HFFc6 (cell line): ENCODE measurements at places on chromosomes 3 and 15. TPM values are rescaled to one million over a fixed set of nuclear protein-coding genes. Genes with fewer than 3 reads are reported as not detected.

- peak overlapping the region; percentile 3; the same call in 1 of the 2 replicates for H3K27ac ChIP-seq
- peaks cover 27% of the 10 kb centered on the region for H3K4me1 ChIP-seq
Measured at GRCh38 chr15:42239528-42240182, 31.6 kb upstream of the VPS39 start.

DNA sequence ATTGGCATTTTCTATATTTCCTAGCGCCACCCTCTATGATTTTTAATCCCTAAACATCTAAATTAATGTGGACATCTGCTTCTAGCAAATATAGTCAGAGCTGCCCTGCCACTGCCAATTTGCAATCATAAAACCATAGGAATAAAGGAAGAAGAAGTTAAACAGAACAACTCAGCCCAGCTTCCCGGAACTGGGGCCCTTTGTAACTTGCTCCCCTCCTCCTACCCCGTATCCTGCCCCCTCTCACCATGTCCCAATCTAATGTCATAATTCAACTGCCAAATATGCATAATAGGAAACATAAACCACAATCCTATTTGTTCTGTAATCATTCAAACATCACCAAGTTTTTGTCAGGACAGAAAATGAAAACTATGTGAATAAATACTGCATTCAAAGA is 74.4 kb upstream of the ACP3 start:
- H3K4me3 ChIP-seq = no peak overlapping the region
- no peaks in the 10 kb centered on the region for H3K4me1 ChIP-seq
- no peak overlapping the region for H3K27ac ChIP-seq
- H3K36me3 ChIP-seq = no peaks in the 10 kb centered on the region

DNA sequence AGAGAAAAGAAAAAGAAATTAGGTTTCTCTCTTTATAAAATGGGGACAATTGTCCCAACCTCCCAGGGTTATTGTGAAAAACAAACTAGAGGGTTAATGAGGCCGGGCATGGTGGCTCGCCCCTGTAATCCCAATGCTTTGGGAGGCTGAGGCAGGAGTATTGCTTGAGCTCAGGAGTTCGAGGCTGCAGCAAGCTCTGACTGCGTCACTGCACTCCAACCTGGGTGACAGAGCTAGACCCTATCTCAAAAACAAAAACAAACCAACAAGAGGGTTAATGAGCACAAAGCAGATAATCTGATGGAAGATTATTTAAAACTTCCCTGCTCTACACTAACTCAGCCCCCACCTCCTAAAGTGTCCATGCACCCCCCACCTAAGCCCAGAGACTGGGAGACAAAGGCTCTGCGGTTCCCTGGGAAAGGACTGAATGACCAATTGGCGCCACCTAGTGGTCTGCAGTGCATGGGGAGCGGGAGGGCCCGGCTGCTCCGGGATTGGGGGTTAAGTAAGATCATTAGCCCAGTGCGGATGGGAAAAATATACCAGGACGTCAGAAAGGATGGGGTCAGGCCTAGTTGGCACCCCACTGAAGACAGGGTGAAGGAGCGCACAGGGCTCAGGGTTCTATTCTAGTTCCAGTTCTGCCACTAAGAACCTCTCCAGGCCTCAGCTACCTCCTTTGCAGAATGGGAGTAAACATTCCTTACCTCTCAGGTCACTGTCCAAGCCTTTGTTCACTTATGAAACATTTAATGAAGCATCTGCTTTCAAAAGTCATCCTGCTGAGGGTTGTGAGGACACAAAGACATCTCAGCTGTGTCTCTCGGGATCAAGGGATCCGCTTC is 15.6 kb downstream of the PIF1 start:
- peak; percentile 45 for DNase-seq
- H3K36me3 ChIP-seq = no peaks in the 10 kb centered on the region
- H3K4me1 ChIP-seq = peaks cover 9% of the 10 kb centered on the region
- no peak overlapping the region; the same call in 1 of the 2 replicates for H3K27ac ChIP-seq

GRCh38 chr3:143668924-143669790 is 179.1 kb downstream of the SLC9A9 start:
- H3K27ac ChIP-seq = no peak overlapping the region
- H3K36me3 ChIP-seq = no peaks in the 10 kb centered on the region
- H3K27me3 ChIP-seq = peaks cover 1% of the 10 kb centered on the region
- peaks cover 3% of the 10 kb centered on the region for H3K4me1 ChIP-seq
- no peak for DNase-seq
- H3K4me3 ChIP-seq = no peak overlapping the region

DNA sequence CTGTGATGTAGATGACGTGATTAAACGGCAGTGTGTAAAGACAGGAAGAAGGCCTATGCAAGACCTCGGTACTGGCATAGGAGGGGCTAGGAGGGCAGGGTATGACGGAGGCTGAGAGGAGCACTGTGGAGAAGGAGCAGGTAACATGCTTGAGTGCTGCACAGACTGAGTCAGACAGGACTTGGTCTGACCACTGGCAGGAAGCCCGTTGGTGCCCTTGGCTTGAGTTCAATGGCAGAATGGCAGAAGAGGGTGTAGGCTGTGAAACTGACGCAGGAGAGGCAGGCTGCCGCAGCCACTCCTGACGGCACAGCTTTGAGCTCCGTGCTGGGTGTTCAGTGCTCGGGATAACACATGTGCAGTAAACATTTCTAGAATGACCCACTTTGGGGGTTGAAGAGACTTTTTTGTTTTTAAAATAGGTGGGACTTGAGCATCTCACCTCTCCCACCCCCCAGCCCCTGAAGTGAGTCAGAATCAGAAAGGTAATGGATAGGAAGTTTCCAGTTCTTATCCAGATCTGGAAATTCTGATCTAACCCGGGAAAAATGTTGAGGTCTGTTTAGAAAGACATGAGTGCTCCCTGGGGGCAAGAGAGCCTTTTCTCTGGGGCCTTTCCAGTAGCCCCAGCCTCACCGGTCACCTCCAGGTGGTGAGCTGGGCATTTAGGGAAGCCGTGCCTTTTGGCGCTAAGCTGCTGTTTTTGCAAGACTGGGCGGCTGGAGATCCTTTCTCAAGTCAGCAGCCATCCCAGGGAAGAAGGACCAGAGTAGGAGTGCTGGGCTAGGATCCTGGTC is 126.4 kb downstream of the RPLP1 start:
- H3K27me3 ChIP-seq = peaks cover 29% of the 10 kb centered on the region
- H3K27ac ChIP-seq = no peak overlapping the region
- DNase-seq = no peak
- H3K4me3 ChIP-seq = no peak overlapping the region
- H3K36me3 ChIP-seq = no peaks in the 10 kb centered on the region
- peaks cover 2% of the 10 kb centered on the region; the same call in 1 of the 2 replicates for H3K4me1 ChIP-seq

DNA sequence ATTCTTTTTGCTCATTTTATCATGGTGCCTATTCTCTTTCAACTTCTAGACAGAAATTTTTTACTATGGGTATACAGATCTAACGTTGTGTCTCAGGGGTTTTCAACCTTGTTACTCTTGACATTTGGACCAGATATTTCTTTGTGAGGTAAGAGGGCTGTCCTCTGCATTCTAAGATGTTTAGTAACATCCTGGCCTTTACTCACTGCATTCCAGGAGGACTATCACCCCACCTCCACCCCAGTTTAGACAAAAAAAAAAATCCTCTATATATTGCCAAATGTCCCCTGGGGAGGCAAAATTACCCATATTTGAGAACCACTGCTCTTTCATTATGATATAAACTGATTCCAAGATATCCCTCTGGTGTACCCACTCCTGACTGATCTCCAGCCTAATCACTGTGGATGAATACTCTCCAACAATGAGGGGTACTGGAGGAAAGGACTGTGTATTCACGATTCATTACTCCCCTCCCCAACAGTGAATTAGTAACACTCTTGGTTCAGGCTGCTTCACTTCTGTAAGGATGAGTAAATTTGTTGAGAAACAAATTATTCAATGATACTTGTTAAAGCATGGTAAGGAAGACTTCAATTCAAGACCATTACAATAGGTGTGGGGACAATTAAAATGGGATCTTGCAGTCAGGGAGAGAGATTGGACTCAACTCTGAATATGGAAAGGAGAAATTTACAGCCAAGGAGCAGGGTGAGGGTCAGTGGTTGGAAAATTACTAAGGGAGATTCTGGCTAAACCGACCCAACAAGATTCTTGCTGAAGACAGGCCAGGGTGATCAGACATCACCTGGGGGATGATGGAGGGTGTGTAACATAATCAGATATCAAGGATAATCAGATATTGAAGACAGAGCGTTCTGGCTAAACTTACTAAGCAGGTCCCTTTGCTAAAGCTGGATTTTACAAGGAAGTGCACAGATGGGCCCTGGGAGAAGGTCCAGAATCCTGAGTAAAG is 123.8 kb upstream of the DAZL start:
- peaks cover 38% of the 10 kb centered on the region for H3K36me3 ChIP-seq
- no peaks in the 10 kb centered on the region; the same call in none of the 2 replicates for H3K27me3 ChIP-seq
- peak overlapping the region; percentile 60 for H3K4me3 ChIP-seq
- DNase-seq = peak; percentile 61
- H3K27ac ChIP-seq = peak overlapping the region; percentile 89

GRCh38 chr3:66437341-66437929 is 63.4 kb downstream of the LRIG1 start:
- no peak for DNase-seq
- peaks cover 25% of the 10 kb centered on the region for H3K4me1 ChIP-seq
- no peak overlapping the region for H3K4me3 ChIP-seq
- H3K27ac ChIP-seq = no peak overlapping the region
- H3K36me3 ChIP-seq = no peaks in the 10 kb centered on the region

GRCh38 chr3:184426691-184427141 is 46.9 kb downstream of the CHRD start:
- no peak overlapping the region for H3K27ac ChIP-seq
- DNase-seq = no peak
- H3K36me3 ChIP-seq = no peaks in the 10 kb centered on the region
- H3K27me3 ChIP-seq = peaks cover 18% of the 10 kb centered on the region
- H3K4me1 ChIP-seq = peaks cover 11% of the 10 kb centered on the region

DNA sequence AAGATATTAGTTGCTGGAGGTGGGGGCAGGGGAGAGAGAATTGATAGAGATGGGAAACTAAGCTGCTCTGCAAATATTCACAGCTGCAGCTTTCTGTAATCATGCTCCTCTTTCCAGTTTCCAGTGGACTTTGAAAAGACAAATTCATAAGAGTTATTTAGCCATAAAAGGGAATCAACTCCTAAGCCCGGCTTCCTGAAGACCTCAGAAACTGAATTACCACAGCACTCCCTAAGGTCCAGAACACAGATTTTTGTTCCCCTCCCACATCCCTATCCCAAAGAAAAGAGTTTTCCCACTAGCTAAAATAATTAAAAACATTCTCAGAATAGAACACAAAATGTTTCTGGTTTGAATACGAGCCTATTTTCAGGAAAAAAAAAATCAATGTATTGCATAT is 871.8 kb upstream of the NR2F2 start:
- peaks cover 11% of the 10 kb centered on the region; the same call in 1 of the 2 replicates for H3K4me1 ChIP-seq
- no peak overlapping the region for H3K27ac ChIP-seq
- H3K36me3 ChIP-seq = no peaks in the 10 kb centered on the region
- no peak overlapping the region for H3K4me3 ChIP-seq
- 0 out of 2 replicates have a peak, but pooled peaks cover 2% of the 10 kb centered on the region for H3K27me3 ChIP-seq

GRCh38 chr3:59046839-59047238 is 3.0 kb downstream of the CFAP20DC start:
- no peak for DNase-seq
- H3K27me3 ChIP-seq = no peaks in the 10 kb centered on the region; the same call in 1 of the 2 replicates
- H3K4me1 ChIP-seq = peaks cover 16% of the 10 kb centered on the region
- no peak overlapping the region for H3K27ac ChIP-seq
- H3K36me3 ChIP-seq = no peaks in the 10 kb centered on the region

DNA sequence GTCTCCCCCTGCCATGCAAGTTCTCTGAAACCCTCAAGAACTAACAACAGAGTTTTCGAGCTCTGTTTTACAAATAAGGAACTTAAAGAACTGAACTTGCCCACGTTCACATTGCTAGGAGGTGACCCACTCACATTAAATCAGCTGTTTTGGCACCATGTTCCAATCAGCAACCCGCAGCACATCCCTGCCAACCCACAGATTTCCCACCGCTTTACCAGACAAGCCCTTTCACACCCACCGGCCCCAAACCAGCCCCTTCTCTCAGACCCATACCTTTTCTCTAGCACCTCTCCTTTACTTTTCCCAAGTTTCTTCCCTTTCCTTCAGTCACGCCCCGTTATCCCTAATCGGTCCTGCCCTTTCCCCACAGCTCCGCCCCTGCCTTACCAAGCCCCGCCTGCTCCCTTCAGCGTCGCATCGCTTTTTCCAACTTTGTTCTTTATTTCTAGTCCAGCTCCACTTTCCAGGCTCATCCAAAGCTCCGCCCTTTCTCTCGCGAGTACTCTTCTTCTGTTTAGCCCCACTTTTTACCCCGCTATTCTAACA is 804 bp upstream of the BRPF1 start:
- peaks cover 44% of the 10 kb centered on the region for H3K4me1 ChIP-seq
- peak overlapping the region; percentile 98 for H3K27ac ChIP-seq
- H3K27me3 ChIP-seq = peaks cover 3% of the 10 kb centered on the region; the same call in 1 of the 2 replicates
- H3K36me3 ChIP-seq = no peaks in the 10 kb centered on the region
- no peak for DNase-seq

DNA sequence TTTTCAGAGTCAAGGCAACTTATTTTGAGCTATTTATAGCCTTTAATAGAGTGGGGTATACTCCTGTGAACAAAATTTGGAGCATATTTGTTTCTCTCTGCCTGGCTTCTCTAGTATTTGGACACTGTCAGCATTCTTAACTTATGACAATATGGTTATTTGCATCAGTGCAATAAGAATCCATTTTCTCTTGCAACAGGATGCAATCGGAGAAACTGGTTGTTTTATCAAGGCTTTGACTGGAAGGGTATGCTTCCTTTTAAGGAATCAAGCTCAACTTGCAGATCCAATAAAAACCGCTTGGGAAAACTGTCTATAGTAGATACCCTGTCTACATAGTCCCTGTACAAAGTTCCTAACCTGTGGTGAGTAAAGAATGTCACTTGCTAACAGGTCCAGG is 106.7 kb downstream of the DPH6 start:
- peaks cover 48% of the 10 kb centered on the region for H3K4me1 ChIP-seq
- DNase-seq = peak; percentile 60
- no peaks in the 10 kb centered on the region for H3K27me3 ChIP-seq
- H3K36me3 ChIP-seq = peaks cover 21% of the 10 kb centered on the region; the same call in 1 of the 2 replicates

GRCh38 chr15:37135225-37135624 is 34.9 kb upstream of the MEIS2 start:
- no peaks in the 10 kb centered on the region for H3K36me3 ChIP-seq
- DNase-seq = no peak
- H3K4me3 ChIP-seq = no peak overlapping the region
- H3K4me1 ChIP-seq = peaks cover 63% of the 10 kb centered on the region
- no peak overlapping the region for H3K27ac ChIP-seq
- H3K27me3 ChIP-seq = no peaks in the 10 kb centered on the region

- H3K36me3 ChIP-seq = no peaks in the 10 kb centered on the region
- no peak for DNase-seq
- H3K4me1 ChIP-seq = no peaks in the 10 kb centered on the region
- peaks cover 5% of the 10 kb centered on the region; the same call in 1 of the 2 replicates for H3K27me3 ChIP-seq
- H3K27ac ChIP-seq = no peak overlapping the region
Measured at GRCh38 chr15:48273049-48273448, 58.2 kb upstream of the DUT start.

GRCh38 chr3:169467751-169468150 is 195.8 kb downstream of the MECOM start:
- no peaks in the 10 kb centered on the region for H3K4me1 ChIP-seq
- H3K36me3 ChIP-seq = no peaks in the 10 kb centered on the region
- H3K4me3 ChIP-seq = no peak overlapping the region

PGBD4 gene
- 1.6 and 1.8 TPM in 2 replicates for total RNA-seq

C15orf62 gene
- total RNA-seq = 0.15 TPM in 1 of 3 replicates, not detected in the others
